ENCODE measurements at places on chromosomes 3 and 15.
A peak's percentile ranks its signal among the peaks of the same experiment; 100 is the strongest.

DNA sequence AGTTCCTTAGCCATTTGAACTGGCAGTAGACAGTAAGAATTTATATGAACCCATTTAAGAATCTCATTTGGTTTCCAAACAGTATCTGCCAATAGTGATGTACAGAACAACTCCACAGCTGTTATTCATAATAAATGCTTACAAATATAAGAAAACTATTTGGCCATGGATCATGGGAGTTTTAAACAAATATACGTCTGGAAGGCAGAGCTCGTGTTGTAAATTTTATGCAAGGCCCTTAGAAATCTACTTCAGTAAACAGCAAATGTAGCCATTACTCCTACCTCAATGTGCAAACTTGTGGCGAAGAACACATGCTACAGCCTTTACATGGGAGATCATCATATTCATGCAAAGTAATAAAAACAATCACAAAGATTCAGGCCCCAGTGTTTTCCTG lies 65.3 kb upstream of the NANOGP8 start:
- DNase-seq, result no peak

DNA sequence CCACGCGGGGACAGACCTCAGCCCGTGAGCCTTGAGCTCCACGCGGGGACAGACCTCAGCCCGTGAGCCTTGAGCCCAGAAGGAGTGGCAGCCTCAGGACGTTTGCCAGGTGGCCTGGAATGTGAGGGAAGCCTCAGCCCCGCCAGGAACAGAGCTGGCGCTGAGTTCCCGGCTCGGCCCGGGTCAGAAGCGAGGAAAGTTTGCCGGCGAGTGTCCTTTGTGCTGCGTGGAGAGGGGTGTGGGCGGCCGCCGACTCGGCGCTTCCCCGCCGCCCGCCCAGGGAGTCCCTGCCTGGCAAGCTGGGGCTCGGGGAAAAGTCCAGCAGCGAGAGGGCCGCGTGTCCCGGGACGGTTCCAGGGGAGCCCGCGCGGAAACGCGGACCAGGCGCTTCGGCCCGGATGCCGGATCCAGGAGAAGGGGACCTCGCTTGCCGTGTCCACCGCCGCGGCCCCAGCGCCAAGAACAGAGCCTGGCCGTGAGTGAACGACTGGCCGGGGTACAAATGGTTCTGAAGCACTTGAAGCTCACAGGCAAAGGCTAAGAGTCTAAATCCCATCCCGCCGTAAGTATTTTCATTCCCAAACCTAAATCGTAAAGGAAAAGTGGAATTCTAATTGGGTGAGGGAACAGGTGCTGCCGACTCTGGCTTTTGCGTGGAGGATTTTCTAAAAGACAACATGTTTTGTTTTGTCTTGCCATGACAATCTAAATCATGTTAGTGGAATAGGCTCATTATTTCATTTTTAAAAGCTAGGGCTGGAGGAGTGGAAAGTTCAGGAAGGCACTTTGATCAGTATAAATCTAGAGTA lies 1.7 kb downstream of the LRRN1 start:
- DNase-seq, result no peak

GRCh38 chr3:9508781-9509180 lies 44.8 kb downstream of the LHFPL4 start:
- DNase-seq, result no peak

DNA sequence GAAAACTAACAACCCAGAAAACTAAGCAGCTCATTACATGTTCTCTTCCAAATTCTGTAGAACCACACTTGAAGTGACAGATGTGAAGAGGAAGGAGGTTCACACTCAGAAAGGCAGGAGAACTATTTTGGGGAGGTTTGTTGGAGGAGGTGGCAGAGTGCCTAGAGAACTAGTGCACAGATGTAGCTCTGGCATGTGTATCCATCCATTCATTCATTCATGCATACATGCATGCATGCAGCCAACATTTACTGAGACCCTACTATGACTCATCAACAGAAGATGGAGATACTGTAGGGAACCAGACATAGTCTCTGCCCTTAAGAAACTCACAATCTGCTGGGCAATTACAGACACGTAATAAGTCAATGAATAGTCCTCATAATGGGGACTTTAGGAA lies 116.7 kb downstream of the ERC2 start:
- no peak for DNase-seq

- no peak for DNase-seq
Measured at GRCh38 chr3:182618085-182618732, 175.1 kb upstream of the ATP11B start.

GRCh38 chr3:37197810-37198371 lies 23.5 kb upstream of the LRRFIP2 start:
- DNase-seq, result no peak

DNA sequence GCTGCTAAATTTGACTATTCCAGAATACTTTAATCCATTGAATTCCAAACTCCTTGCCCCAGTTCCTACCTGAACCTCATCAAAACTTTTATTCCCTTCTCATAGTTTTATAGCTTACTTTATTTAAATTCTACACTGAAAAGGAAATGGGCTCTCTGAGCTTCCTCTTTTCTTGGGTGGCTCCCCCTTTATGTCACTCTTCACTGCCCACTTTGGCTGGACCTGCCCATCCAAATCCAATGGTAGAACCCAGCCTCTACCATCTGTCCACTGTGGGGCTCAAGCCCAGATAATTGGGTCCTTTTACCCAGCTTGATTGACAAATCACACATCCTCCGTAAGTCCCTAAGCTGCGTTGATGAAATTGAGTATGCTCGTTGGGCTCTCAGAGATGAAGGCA lies 216.5 kb downstream of the BBX start:
- no peak for DNase-seq

- no peak for DNase-seq
Measured at GRCh38 chr15:31438601-31439265, 112.1 kb downstream of the KLF13 start.

DNA sequence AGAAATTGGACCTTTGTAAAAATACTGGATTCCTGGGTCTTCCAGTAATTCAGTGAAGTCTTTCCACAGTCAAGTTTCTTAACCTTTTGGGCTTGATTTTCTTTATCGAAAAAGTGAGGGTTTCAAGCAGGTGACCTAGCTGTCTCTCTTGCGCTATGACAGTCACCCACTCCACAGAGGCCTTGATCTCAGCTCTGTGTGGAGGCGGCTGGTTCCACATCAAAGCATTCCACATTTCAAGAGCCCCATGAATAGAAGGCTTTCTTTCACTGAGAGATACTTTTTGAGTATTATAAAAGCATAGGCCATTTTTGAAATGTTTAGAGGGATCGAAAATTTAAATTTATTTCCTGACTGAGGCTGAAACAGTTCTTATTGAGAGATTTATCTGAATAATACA lies 43.9 kb downstream of the GABRA5 start:
- DNase-seq, result no peak

GRCh38 chr15:60419753-60420152 lies 22.0 kb upstream of the ANXA2 start:
- DNase-seq, result no peak

DNA sequence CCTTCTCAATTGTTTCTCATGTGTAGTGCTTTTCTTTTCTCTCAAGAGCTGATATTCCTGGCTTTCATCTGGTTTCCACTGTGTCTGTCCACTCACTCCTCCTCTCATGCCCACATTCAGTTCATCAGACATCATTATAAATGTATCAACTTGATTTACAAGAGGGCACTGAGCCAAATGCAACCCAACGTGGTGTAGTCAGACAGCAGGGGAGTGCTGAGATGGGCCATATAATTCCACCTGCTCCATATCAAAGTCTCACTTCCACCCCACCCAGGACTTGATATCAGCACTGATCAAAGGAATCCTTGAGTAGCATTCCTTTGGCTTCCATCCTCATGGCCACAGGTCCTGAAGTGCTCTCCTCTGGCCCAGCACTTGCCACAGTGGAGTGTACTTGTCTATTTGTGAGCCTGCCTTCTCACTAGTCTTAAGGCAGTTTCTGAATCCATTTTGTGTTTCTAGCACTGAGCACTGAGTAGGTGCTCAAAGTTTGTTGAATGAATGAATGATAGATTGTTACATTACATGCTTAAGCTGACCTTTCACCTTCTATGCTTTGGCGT lies 252.8 kb downstream of the CLSTN2 start:
- DNase-seq, result no peak

DNA sequence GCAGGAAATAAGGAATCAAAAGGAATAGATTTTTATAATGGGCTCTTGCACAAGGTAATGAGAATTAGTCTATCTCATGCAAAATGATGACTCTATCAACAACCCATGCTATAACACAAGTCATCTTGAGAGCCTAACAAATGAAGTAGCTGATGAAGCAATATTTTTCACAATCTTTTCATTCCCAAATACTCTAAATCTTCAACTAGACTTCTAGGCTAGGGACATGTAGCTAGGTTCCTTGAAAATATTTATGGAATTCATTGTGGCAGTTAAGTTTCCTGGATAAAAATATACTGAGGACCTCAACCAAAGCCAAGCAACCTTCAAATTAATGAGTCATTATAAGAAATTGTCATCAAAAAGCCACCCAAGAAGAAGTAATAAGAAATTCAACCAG lies 55.4 kb downstream of the DCBLD2 start:
- DNase-seq, result no peak

DNA sequence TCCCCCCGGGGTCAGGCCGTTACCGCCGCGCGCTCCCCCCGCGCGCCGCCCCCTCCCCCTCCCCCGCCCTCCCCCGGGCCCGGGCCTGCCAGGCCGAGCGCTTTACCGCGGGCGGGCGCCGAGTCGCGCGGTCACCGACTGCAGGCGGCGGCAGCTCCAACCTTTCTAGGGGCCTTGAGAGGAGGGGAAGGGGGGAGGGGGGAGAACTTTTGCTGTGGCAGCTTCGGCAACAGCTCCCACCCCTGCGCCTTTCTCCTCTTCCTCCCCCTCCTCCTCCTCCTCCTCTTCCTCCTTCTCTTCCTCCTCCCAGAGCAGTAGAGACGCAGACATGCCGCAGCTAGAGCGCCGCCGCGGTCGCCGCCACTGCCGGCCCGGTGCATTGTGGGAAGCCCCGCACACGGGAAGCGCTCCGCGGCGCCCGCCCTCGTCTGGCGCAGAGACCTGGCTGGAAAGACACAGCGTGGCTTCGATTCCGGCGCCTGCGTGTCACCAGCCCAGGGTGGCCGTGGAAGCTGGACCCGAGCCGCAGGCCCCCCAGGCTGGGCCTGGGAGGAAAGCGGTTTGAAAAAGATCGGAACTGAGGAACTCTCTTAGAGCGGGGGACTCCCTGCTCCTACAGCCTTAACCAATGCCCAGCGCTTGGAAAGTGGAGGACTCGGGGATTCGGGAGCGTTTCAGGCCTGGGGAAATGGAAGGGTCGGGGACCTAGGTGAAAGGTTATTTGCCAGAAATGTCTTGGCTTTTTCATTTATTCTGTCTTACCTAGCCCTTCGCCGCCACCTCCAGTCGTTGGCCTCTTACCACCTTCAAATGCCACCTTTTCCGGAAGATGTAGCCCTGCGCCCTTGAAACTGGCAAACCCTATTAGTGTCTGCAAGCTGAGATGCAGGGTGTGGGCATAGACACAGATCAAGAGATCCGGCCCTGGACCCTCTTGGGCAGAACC lies at the start of gene ZNF148:
TSS of gene ZNF148 (minus strand) at position 330 of the 946 bp plus-strand sequence. CDS start 61,685 bp downstream, outside the sequence.
- peak; percentile 84 for DNase-seq

GRCh38 chr15:71440489-71441110 lies 325.3 kb downstream of the THSD4 start:
- no peak for DNase-seq

- DNase-seq, result no peak
Measured at GRCh38 chr3:171285287-171285686, 174.9 kb downstream of the TNIK start.

DNA sequence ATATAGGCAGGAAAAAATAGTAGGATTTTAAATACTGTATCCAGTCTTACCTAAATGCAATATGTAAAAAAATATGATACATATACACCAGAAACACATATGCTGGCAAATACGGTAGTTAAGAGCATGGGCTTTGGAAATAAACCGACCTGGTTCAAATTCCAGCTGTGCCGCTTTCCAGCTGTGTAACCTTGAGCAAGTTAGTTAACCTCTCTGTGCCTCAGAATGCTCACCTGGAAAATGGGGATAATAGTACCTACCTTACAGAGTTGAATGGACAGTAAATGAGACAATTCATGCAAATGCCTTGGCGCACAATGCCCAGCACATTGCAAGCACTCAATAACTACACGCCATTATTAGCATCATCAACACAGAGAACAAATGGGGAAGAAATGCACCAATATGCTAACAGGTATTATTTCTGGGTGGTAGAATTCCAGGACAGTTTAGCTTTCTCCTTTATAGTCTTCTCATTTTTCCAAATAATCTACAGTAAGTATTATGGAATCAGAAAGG lies 50.6 kb downstream of the SUMF1 start:
- no peak for DNase-seq

DNA sequence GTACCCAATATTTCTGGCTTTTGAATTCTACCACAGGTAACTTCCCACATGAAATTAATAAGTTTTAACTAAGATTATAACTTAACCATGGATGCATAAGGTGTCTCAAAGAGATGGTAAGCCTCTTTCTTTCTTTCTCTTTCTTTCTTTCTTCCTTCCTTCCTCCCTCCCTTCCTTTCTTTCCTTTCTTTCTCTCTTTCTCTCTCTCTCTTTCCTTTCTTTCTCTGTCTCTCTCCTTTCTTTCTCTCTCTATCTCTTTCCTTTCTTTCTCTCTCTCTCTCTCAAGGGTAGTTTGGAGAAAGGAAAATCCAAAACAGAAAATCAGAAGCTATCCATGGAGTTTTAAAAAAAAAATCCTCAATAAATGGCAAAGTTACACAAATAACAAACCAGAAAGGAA lies 10.4 kb upstream of the MTMR14 start:
- no peak for DNase-seq

DNA sequence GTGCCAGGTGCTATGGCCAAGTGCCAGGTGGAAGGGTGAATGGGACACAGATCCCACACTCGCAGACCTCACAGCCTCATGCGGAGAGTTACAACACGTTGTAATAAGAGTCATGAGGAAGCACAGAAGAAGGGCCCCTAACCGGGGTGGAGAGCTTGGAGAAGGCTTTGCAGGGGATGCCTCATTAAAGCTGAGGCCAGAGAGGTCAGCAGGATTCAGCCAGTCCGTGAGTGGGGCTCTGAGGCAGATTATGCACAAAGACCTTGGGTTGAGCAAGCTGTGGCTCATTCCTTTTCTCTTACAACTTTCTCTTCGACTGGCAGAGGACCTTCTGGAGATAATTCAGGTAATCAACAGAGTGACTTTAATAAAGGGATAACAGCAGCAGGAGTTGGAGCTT lies 65.3 kb upstream of the SNRK start:
- DNase-seq, result no peak

DNA sequence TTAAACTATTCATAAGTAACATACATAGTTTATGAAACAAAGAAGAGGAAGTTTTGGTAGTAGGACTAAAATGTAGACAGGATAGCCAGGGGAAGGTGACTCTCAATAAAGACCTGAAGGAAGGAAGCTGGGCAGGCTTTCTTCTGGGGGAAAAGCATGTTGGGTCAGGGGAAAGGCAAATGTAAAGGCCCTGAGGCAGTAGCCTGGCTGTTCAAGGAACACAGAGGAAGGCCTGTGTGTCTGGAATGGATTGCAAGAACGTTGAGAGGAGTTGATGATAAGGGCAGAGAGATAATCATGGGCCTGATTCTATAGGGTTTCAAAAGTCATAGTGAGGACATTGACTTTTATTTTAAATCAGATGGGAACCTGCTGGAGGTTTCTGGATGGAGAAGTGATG lies 167.6 kb downstream of the SNRK start:
- DNase-seq, result no peak
